Activated naive CD4-positive, alpha-beta T cell (primary cell): ENCODE measurements at places on chromosomes 2 and 18.

DNA sequence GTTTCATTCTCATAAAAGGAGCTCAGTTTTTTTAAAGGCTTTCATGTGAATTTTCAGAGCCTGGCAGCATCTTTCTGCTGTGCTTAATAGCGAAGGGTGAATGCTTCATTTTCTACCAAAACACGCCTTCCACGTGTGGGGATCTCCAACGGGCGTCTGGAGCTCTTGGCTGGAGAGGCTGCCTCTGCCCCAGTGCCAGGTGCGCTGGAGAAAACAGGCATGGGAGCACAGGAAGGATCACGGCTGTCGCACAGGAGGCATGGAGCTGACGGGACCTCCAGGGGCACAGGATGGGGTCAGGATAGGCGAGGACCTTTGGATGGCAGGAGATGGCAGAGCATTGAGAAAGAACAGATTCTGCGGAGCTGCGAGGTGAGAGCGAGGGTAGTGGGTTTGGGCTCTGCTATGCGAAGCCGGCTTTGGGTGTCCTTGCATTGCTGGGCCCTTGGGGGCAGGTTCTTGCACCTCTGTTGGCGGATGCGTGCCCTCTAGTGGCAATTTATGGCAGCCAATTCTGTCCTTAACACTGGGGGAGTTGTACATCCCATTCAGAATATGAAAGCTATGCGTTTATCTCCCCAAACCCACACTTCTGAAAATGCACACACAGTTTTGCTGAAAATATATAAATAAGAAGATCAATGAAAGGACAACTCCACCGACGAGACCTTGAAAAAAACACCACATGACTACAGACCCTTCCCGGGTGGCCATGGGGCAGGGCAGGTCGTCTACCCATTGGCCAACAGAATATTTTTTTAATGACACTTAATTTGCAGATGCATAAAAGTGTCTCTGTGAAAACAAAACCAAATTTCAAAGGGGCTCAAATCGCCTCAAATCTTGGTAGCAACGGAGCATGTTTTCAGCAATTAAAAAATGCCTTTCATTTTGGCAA is 90.4 kb upstream of the SLC35G4 start:
- no peak for DNase-seq

- DNase-seq: no peak
These were observed 28.9 kb downstream of the C2orf76 start for GRCh38 chr2:119337749-119338148.

DNA sequence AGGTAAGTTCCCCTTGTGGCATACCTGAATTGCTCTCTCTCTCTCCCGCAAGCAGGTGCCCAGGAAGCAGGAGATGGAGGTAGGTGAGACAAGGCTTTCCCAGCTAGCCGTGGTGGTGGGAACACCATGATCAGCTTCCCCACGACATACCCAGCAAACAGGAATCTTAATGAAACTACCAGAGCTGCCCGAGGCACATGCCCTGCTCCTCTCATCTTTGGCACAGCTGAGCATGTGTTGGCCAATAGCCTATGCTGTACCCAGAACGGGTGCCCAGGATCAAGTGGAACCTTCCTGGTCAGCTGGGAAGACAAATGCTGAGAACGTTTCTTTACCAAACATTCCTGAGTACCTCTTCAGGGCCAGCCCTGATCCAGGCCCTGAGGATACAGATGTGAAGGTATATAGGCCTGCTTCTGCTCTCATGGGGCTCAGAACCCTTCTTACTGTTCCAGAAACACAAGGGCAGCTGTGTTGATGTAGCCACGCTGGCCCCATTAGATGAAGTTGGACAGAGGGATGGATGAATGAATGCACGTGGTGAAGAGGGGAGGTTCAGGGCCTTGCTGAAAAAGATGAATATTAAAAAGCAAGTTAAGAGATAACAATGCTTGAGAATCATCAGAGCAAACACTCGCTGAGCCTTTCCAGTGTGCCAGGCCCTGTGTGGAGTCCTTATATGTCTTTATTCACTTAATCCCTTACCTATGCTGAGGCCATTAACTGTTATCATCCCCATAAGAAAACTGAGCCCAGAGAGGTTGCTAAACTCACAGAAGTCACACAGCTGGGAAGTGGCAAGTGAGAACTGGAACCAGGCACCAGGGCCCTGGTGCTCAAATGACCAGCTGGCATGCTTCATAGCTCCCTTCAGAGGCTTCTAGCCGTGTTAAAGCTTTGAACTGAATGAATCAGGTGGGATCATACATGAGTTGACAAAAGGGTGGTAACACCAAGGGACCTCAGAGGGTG is 68.8 kb upstream of the TMEM247 start:
- DNase-seq: no peak

- DNase-seq: no peak
These were observed 174.4 kb upstream of the ERBB4 start for GRCh38 chr2:212712991-212713390.

- no peak for DNase-seq
These were observed 351.8 kb upstream of the TMEFF2 start for GRCh38 chr2:192546565-192546964.

DNA sequence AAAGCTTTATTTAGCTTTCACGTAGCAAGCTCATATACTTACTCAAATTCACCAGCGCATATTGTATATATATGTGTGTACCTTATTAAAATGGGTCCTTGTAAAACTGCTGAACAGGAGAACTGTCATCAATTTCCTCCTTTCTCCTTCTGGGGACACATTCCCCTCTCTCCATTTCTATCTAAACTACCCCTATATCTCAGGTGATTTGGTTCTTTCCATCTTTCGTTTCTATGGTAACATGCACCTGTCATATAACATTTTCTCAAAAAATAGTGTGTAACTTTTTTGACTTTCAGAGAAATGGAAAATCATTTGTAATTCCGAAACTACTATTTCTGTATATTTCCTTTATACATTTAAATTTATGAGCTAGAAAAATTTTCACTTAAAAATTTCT is 83.5 kb upstream of the CD226 start:
- DNase-seq: no peak

GRCh38 chr18:50472941-50473340 is 86.9 kb upstream of the MAPK4 start:
- no peak for DNase-seq

DNA sequence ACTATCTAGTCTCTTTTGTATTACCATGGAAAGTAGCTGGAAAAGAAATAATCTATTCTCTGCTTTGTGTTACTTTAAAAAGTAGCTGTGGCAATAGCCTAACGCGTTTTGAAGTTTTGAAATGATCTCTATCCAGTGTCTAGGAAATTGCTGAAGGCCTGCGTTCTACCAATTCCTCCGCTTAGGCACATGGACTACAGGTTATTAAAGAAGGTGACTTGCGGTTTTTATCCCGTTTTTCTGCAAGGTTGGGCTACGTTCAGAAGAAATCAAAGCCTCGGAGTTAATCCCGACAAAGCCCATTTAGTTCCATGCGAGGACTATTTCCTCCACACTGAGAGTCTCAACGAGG is 636 bp upstream of the UBXN4 start:
- DNase-seq: no peak

DNA sequence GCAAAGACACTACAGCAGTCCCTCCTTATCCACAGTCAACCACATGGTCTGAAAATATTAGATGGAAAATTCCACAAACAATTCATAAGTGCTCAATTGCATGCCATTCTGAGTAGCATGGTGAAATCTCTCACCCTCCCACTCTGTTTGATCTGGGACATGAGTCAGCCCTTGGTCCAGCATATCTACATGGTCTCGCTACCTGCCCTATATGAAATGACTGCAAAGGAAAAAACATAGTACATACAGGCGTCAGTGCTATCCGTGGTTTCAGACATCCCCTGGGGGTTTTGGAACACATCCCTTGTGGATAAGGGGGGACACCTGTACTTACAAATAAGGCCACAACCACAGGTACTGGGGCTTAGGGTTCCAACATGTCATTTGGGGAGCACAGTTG is 73.7 kb downstream of the CABLES1 start:
- no peak for DNase-seq

DNA sequence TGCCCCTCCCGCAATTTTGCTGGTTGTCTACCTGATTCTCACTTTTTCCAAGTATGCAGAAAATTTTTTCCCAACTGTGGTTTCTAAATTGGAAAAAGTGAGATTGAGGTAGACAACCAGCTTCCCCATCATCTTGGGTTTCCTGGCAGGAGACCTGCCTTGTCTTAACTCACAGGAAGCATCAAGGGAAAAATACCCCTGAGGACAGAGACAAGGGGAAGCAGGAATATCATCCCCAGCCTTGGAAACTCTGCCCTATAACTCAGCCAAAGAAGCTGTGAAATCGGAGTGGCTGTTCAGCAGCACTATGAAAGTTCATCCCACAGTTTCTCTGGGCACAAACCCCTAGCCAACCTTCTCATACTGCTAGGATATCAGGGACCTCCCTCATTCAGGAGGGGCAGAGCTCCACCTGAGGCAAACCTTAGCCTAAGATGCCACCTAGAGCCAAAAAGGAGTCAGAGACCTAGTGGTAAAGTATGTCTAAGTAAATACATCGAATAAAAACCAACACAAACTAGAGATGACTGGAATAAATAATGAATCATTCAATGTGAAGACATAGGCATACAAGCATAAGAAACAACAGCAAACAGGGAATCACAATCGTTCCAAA is 68.2 kb downstream of the ZSWIM2 start:
- DNase-seq: no peak

DNA sequence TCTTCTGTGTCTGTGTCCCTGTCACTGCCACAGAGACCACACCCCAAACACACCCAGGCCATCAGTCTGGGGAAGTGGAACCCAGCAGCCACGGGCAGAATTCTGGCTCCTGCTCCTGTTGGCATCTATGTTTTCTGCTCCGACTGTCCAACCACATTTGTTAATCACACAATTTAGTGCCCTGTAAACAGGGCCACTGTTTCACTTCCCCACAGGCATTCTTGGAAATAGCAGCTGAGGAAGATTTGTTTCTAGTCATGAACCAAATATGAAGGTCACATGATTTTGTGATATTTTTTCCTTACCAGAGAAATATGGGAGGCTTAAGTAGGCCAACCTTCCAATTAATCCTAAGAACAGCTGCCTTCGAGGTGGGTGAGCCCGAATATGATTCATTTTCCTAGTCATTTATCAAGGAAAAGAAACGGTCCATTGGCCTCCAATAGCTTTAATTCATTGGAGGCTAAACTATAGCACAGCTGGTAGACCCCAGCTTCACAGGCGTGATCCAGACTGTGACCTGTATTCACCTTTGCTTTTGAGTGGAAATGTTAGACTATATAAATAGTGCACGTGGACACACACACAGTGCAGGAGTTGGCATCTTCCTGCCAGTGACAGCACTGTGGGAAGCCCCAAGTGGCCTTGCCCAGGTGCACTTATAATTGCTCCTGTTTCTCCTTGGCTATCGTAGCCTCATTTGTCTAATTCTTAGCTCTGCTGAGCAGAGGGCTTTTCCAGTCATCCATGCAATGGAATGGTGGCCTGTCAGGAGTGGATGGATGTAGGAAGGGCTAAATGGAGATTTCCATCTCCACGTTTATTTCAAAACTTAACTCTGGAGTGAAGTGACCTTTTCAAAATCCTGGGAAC is 267.9 kb downstream of the LPIN1 start:
- DNase-seq: no peak

DNA sequence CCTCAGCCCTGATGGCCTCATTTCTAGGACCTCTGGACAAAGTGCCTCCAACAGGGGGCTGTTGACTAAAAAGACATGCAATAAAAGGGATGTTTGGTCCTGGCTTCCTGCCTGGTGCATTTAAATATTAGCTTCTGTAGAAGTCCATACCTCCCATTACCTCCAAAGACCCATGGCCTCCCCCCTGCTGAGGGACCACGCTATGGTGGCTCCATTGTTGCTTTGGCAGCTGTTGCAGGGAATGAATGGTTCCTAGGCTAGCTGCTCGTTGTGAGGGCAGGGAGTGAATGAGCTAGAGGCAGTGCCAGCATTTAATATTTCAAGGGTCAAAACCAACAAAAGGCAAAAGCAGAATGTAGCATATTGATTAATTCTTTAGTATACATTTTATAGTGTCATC is 285.9 kb downstream of the SLC8A1 start:
- DNase-seq: no peak

DNA sequence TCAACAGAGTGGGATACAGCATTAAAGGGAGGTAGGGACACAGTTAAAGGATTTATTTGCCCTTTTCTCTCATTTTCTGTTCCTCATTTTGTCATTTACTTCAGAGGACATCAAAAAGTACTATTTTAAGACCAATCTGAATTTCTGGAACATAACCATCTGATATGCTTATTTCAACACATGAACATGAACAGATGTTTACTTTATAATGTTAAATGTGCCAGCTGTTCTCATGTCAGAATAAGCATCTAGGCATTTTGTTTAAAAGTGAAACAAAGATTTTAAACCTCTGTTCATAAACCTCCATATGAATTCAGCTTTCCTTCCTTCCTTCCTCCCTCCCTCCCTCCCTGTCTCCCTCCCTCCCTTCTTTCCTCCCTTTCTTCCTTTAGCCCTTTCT is 677.7 kb downstream of the CNTNAP5 start:
- DNase-seq: no peak

DNA sequence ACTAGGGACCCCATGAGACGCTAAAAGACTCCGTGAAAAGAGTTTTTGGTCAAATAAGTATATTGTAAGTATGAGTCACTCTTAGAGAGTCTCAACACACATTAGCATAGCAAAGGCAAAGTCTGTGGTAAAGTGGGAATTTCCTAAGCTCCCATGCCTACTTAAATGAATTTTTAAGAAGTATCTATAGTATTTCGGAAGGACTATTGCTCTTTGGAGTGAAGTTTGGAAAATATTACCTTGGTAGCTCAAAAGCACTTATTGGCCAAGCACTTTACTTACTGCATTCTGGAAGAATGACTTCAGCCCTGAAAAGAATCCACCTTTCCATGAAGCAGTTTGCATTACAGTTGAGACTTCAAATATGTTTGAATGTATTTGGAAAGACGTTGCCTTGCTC is 57.1 kb downstream of the CAVIN2 start:
- no peak for DNase-seq

DNA sequence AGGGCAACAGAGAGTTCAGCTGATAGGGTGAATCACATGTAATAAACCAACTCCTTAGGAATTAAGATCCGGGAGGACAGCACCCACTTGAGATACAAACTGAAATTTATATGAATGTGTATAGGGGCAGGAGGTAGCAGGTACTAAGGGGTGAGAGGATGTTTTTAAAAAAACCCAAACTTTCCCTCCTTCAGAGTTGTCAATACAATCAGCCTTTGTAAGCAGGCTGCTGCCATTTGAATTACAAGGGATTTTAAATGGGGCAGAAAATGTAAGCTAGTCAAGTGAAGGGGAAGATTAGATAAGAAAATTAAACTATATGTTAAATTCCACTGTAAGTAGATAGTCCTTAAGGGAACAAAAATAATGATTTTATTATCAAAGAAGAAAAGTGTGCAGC is 1239.7 kb upstream of the CELF4 start:
- DNase-seq: no peak

- DNase-seq: no peak
These were observed 16.9 kb downstream of the LDLRAD4 start for GRCh38 chr18:13235421-13235831.
